ENCODE measurements at places on chromosomes 3 and 15. TPM values are rescaled to one million over a fixed set of nuclear protein-coding genes. Genes with fewer than 3 reads are reported as not detected.
A peak's percentile ranks its signal among the peaks of the same experiment; 100 is the strongest.

The TICRR gene
- 0.47 TPM for total RNA-seq

The PRKCD gene
- 82.2 TPM for total RNA-seq

The GOLGA8M gene
- total RNA-seq: 5.7 TPM

DNA sequence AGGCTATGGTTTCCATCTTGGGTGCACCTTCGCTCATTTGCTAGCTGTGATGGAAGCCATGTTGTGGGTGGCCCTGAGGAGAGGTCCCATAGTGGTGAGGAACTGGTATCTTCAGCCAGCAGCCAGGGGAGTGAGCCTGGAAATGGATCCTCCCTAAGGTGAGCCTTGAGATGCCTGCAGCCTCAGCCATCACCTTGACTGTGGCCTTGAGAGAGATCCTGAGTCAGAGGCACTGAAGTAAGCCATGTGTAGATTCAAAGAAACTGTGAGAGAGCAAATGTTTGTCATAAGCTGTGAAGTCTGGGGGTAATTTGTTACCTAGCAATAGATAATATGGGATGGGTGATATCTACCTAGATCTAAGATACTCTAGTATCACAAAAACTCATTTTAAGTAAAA is 105.3 kb downstream of the SNRK start:
- no peak for DNase-seq

DNA sequence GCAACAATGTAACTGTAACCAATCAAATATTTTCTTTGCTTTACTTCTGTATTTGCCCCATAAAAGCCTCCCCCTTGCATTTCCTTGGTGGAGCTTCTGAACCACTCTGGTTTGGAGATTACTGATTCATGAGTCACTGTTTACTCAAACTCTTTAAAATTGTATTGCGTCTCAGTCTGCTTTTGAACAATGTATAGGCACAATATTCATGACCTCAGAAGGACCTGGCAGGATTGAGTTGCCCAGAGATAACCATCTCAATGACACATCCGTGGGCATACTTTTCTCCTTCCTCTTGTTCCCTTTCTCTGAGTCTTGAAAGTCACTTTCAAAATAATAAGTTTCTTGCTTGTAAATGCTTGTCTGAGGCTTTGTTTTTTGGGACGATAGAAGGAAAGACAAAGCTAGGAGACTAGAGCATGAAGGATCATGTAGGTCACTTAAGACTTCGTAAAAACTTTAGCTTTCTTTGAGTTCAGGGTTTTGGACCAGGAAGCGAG is 57.1 kb upstream of the POU1F1 start:
- DNase-seq: no peak

- DNase-seq: no peak
Observed at GRCh38 chr3:120637851-120638559, 41.9 kb downstream of the NDUFB4 start.

- no peak for DNase-seq
Observed at GRCh38 chr15:54594115-54594514, 602.6 kb downstream of the RSL24D1 start.

GRCh38 chr3:126777366-126777765 is 73.3 kb downstream of the CHCHD6 start:
- no peak for DNase-seq

- no peak for DNase-seq
Observed at GRCh38 chr3:90005281-90005847, 897.9 kb downstream of the EPHA3 start.

GRCh38 chr15:66389859-66390381 is 3.2 kb downstream of the MAP2K1 start:
- DNase-seq: no peak

DNA sequence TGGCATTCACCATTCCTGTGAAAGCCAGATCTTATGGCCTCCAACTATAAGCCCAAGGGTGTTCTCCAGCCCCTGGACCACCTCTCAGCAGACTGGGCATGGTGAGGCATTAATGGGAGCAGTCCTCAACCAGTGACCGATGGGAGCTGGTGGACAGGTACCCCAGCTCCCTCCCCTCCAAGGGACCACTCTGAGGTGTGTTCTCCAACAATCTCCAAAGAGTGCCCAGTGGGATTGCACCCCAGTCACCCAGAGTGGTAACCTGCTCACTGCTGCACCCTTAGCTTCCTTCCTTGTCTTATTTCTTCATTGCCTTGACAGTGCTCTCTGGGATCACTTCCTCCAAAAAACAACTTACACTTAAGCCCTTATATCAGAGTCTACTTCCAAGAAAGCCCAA is 8.2 kb upstream of the ITGA11 start:
- DNase-seq: peak; percentile 26

DNA sequence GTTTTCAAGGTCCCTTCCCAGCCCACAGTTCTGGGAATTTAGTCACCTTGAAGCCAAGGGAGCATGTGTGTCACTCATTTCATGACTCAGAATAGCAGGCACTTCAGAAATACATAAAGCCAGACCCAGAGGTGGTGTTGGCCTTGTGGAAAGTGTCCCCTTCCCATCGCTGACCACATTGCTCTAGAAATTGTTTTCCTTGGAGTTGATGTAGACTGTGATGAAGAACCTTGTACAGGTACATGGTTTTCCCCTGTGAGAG is 158.8 kb downstream of the SLCO3A1 start:
- no peak for DNase-seq
